ENCODE measurements at places on chromosomes 4 and X.

GRCh38 chr4:74161666-74162450 lies 3.9 kb downstream of the MTHFD2L start:
- DNase-seq = no peak

DNA sequence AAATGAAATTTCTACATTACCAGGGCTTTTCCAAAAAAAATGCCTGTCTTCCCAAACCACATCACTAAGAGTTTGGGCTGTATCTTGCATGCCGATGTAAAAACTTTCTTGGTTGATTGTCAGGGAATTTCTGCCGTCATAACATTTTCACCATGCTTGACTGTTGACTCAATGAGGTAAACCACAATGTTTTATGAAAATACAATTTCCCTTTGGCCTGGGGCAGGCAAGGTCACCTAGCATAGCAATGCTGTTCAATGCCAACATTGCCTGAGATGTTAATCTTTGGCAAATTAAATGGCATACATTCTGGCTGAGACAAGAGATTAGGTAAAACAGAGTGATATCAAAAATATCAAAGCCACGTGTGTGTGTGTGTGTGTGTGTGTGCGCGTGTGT lies 137.1 kb upstream of the TBL1X start:
- DNase-seq = no peak

- no peak for DNase-seq
Observed at GRCh38 chr4:7722766-7723387, 216.8 kb downstream of the AFAP1 start.

DNA sequence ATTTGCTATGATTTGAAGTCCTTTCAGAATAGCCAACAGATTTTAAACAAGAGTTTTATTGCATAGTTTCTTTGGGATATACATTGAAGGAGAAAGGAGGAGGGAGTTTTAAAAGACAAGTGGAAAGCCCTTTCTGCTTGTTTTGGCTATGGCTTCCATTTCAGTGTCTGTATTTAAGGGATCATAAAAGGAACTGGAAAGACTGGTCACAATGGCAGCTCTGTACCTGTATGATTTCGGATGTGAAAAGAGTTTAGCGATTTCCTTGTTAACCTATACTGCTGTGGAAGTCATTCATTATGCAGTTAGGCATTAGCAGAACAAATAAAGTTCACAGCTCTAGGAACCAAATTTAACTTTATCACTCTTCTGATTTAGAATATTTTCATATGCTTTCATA lies 60.7 kb downstream of the TET2 start:
- DNase-seq = no peak

DNA sequence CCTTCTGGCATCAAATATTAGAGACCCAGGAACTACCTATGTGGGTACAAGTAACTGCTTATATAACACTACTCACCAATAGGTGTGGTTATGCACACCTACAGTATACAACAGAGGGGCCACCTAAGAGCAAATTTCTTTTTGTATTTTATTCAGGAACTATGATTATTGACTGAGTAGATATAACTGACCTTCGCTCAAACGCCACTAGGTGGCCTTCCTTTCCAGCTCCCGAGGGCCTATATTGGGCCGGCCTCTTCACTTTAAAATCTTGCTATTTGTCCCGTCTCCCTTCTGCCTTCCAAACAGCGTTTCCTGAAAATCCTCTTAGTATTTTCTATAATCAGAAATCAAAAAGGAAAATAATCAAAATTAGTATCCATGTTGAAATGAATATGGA lies 19.9 kb upstream of the PABPC5 start:
- DNase-seq = peak; percentile 20

GRCh38 chr4:143367863-143368262 lies 31.2 kb downstream of the GAB1 start:
- DNase-seq = no peak

GRCh38 chrX:9378980-9379696 lies 85.7 kb upstream of the TBL1X start:
- peak; percentile 69 for DNase-seq

DNA sequence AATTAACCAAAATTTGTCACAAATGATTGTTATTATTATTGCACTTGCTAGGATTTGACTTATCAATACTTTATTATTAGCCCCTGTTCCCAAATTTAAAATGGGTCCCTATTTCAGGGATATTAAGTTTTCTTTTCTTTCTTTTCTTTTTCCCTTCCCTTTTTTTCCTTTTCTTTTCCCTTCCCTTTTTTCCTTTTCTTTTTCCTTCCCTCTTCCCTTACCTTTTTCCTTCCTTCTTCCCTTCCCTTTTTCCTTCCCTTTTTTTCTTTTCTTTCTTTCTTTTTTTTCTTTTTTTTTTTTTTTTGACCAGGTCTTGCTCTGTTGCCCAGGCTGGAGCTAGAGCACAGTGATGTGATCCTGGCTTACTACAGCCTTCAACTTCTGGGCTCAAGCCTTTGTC lies 33.8 kb downstream of the WWC2 start:
- DNase-seq = no peak

DNA sequence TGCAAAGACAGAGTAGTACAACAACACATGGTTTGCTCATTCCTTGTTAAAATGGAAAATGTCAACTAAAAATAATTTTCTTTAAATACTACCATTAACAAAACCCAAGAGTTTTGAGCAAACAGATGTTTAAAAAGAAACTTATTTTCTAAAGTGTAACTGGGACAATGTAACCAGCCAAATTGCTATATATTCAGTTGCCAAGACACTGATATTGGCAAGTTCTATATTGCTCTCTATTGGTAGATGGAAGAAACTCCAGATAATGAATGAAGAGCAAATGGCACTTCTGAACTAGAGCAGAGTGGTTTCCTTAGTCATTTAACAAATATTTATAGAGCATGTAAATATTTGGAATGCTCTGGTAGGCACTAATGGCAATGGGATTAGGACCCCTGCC lies 966.2 kb downstream of the RPA4 start:
- no peak for DNase-seq

DNA sequence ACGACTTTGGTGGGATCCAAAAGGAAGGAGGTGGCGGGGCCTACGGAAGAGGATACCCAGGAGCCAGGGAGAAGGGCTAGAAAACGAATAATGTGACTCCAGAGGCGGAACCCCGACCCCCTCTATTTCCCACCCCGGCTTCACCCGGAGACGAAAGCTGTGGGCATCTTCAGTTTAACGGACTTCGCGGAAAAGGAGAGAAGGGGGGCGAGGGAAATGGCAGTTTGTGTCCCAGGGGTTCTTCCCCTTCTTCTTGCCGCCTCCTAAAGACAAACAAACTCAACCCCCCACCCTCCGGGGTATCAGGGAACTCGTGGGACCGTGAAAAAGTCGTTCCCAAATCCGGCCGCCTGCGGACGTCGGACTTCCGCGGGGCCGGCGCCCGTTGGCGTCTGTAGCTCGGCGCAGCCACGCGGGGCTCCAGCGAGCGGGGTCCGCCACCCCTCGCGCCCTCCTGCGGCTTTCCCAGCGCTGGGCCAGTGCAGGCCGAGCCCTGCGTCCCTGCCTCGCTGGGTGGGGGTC lies 3.6 kb upstream of the LEF1 start:
- peak; percentile 75 for DNase-seq

GRCh38 chr4:104649631-104650030 lies 154.9 kb upstream of the CXXC4 start:
- no peak for DNase-seq

- no peak for DNase-seq
Observed at GRCh38 chr4:158799013-158799770, 30.4 kb downstream of the FNIP2 start.

- no peak for DNase-seq
Observed at GRCh38 chr4:169159624-169160171, 111.1 kb downstream of the SH3RF1 start.

GRCh38 chrX:41661366-41662095 lies 27.2 kb upstream of the GPR34 start:
- DNase-seq = no peak

- DNase-seq = no peak
Observed at GRCh38 chr4:75549019-75549418, 6.8 kb upstream of the ODAPH start.

DNA sequence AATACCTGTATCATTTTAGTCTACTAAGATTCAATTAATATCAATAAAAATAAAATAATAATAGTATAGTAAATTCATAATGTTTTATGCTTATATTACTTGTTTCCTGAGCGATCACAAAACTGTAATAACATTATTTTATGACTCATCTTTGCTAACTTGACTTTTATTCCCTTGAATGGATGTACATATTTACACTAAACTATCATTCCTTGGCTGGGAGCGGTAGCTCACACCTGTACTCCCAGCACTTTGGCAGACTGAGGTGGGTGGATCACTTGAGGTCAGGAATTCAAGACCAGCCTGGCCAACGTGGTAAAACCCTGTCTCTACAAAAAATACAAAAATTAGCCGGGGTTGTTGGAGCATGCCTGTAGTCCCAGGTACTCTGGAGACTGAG lies 104.0 kb upstream of the SLC34A2 start:
- no peak for DNase-seq

GRCh38 chr4:111323916-111324315 lies 701.0 kb upstream of the PITX2 start:
- DNase-seq = no peak

DNA sequence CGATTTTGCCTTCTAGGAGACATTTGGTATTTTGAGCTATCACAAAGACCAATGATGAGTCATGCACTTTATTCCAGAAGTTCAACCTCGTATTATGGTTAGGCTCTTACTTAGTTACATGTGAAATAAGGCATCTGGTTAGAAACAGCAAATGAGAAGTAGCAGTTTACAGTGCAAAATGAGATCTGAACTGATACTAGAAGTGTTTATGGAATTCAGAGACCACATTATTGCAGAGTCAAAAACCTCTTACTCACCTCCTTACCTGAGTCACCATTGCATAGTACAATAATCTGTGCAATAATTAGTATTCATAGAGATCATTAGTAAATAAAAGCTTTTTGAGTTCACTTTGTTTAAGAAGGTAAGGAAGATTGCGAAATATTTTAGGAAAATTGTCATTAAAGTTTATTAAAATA lies 38.7 kb downstream of the SEC24B start:
- peak; percentile 38 for DNase-seq

Measured in hematopoietic multipotent progenitor cell treated with erythropoietin and hydrocortisone succinate and interleukin-3 and kit ligand, for 4 days (in vitro differentiated cells).